Activated T-helper 1 cell treated with anti-CD3 and anti-CD28 coated beads, Interleukin-2, amount 50 U/mL, for 16 hours (primary cell): ENCODE measurements at places on chromosomes 6 and 20.

GRCh38 chr6:111477481-111477938, 5.5 kb downstream of the REV3L start:
- DNase-seq = no peak

DNA sequence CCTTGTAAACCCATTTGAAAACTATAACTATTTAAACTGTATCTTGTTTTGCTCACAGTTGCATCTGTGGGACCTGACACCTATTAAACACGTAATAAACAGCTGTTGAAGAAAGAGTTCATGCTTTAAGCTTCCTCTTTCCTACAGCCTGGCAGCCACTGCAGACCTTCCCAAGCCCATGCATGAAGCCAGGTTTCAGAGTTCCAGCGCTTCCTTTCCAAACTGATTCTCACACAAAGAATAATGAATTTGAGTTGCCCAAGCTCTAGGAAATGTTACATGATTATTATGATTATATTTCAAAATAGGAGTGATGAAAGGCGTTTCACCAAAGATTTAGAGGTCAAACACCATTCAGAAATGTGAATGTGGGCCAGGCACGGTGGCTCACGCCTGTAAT, 3.7 kb downstream of the AGPAT4 start:
- no peak for DNase-seq

DNA sequence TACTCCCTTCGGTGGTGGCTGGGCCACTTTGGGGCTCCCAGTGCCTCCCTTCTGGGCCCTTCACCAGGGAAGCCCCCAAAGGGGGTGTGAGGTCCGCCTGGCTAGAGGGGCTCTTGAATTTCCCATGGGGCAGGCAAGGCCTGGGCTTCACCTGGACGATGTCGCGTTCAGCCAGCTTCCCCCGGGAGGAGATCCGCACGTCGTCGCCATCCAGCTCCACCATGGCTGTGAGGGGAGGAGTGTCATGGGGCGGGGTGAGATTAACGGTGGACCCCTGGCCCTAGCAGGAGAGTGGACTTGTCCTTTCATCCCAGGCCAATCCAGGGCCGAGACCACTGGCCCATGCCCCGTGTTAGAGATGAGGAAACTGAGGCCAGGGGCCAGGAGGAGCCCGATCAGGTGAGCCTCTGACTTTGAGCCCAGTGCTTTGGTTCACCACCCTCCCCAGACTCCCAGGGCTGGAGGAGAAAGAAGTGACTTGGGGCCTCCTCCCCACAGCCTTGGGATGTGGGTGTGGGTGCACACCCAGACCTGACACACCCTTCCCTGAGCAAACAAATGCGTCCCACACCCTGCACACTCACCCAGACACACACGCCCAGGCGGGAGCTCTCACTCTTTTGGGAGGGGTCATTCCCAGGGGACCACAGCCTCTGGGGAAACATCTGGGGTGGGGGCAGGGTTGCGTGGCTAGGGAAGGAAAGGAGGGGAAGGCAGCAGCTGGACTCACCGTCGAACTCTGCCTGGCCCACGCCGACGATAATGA, 46.1 kb downstream of the RAB44 start:
- no peak for DNase-seq

GRCh38 chr6:150266309-150266708, 102.5 kb upstream of the IYD start:
- DNase-seq = no peak

DNA sequence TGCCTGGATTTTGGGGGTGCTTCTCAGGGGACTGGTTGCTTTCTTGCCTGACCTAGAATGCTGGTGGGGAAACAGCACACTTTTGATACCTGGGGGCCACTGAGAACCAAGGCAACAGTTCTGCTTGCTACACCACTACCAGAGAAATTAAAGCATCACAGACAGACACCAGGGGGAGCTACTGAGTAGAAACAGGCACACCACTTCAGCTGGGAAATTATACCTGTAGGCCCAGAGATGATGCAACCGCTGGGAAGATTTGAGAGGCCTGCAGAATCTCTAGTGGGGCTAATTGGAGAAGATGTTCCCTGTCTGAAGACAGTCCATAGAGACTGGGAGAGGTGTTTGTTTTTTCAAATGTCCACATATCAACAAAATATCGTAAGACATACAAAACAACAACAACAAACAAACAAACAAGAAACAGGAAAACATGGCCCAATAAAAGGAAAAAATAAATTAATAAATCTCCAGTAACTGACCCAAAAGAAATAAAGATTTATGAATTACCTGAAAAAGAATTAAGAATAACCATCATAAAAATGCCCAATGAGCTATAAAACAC, 129.4 kb upstream of the RIN2 start:
- no peak for DNase-seq

DNA sequence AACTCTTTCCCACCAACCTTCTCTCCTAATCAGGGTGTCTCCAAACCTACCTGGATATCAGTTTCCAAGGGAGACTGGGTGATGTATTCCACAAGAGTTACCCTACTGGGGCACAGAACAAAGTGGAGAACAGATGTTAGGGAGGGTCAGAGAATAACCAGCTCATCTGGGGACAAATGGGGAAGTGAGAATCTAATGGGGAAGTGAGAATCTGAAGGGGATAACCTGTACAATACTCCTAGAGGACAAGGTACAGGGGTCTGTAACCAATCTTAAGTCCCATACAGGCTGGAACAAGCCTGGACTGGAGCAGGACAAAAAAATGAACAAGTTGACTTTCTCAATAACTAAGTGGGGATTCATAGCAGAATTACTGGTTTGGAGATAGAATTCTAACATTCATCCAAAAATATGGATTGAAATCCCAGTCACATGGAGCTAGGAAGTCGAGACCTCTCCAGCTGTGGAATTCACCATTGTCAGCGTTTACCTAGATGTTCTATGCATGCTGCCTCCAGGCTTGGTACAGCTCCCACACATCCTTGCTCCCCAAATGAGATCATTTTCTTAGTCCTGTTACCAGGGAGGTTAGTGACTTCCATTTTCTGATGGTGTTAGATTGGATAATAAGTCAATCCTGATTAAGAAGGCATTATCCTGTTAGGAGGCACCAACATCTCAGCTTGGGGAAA, 214.8 kb upstream of the MOCS1 start:
- DNase-seq = no peak

DNA sequence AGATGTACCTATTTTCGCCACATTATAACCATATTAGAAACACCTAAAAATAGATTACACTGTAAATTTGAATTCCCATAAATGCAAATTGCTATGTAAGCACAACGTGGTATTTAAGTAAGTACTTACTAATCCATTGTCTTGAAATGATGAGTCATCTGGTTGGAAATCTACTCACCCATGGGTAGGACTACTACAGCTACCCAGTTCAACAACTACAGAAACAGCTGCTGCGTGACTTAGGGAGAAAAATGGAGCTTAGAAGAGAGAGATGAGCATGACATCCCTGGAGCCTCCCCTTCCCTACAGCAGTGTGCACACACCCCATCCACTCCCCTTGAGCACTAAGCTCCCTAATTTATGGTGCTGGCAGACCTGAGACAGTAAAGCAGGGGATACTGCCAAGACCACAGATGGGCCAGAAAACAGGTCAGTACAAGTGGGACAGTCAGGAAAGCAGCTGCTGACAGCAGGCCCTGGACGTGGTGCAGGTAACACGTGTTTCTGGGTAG, 26.9 kb downstream of the RRAGD start:
- DNase-seq = no peak

DNA sequence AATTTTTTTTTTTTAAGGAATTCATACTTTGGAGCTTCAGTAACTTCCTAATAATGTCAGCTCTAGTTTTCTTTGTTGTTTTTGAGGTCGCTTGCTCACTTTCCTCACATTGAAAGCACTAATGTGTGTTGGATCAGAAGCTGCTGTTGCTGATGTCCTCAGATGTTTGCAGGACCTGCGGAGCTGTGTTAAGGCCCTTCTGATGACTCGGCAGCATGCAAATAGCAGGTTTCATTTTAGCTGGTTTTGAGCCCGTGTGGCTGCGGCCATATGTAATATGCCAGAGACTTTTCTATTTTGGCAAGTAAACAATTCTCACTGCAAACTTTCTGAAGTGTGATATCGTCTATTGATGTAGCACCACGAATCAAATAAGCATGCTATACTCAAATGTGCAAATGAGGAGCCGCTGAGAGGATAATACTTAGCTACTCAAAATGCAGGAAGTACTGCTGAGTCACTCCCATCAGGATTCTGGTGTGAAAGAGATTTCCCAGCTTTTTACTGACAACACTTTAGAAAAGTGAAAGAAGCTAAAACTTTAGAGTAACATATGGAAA, 187.8 kb downstream of the SASH1 start:
- no peak for DNase-seq

GRCh38 chr6:30682143-30683117, 4.0 kb downstream of the PPP1R18 start:
- peak; percentile 85 for DNase-seq

- no peak for DNase-seq
Observed at GRCh38 chr20:47863315-47863965, 78.2 kb upstream of the SULF2 start.

GRCh38 chr6:165635965-165636364, 27.1 kb downstream of the PDE10A start:
- no peak for DNase-seq

DNA sequence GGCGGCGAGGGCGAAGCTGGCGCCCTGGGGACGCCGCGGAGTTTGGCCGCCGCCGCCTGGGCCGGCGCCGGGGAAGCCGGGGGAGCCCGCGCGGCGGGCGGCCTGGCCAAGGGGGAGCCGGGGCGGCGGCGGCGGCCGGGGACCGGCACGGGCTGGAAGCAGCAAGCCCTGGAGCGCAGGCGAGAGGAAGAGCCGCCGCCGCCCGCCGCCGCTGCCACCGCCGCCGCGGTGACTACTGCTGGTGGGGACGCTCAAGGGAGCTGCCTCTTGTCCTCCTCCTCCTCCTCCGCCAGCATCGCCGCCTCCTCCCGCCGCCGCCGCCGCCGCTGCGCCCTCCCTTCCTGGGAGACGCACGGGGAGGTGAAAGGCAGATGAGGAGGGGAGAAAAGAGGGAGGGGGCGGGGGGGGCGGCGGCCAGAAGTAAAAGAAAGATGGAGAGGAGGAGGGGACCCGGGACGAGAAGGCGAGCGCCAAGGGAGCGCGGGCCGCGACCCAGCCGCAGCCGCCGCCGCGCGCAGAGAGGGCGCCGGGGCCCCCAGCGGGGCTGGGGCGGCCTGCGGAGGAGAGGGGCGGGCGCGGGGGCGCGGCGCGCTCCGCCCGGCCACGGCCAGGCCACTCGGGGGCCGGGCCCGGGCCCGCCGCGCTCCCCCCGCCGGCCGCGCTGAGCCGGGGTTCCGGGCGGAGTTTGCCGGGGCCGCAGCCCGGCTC, 846 bp downstream of the PDE10A start:
- DNase-seq = no peak

GRCh38 chr20:50482396-50482981, 27.7 kb upstream of the PTPN1 start:
- DNase-seq = no peak

DNA sequence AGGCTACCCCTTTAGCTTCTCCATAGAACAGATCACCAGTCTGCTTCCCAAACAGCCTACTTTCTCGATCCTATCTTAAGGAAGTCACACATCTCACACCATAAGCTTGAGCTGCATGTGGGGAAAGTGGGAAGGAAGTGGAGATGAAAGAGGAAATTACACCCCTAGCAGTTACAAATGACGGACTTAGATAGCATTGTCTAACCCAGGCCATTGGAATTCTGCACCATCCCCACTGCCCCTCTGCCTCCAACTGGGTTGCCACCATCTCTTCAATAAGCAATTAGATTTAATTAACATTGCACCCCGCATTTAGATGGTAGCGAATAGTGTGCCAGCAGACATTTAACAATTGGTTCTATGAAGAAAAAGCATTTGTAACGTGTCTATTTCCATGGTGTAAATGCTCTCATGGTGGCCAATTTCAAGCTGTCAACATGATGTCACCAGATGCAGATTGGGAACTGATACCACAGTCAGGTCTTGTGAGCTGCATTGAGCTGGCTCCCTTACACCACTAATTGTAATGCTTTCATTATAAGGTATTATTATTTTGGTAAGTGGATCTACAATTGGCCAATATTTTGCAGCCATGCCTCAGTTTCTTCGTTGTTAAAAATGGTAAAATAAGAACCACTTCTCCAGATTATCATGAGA, 124.7 kb downstream of the CD24 start:
- DNase-seq = no peak

DNA sequence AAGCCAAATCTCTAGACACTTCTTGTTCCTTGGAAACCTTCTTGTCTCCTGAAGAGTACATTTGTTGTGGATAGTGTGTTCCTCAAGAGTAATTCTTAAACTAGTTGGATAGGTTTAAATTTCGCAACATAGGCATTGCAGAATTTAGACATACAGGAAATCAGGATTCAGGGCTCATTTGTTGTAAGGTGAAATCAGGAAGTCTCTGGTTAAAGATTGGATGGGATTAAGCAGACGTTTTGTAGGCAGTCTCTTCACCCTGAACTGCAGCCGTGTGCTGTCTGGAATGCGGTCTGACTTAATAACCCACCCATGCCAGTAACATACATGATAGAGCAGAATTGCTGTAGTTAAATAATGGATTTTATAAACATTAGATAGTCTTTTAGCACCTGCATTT, 21.7 kb downstream of the HIVEP1 start:
- DNase-seq = no peak

GRCh38 chr20:3751675-3752385, 15.7 kb downstream of the ADISSP start:
- peak; percentile 12 for DNase-seq

GRCh38 chr6:31267651-31268368, 4.1 kb downstream of the HLA-C start:
- DNase-seq = no peak

- DNase-seq = no peak
Observed at GRCh38 chr6:38824243-38824894, 109.3 kb downstream of the DNAH8 start.

DNA sequence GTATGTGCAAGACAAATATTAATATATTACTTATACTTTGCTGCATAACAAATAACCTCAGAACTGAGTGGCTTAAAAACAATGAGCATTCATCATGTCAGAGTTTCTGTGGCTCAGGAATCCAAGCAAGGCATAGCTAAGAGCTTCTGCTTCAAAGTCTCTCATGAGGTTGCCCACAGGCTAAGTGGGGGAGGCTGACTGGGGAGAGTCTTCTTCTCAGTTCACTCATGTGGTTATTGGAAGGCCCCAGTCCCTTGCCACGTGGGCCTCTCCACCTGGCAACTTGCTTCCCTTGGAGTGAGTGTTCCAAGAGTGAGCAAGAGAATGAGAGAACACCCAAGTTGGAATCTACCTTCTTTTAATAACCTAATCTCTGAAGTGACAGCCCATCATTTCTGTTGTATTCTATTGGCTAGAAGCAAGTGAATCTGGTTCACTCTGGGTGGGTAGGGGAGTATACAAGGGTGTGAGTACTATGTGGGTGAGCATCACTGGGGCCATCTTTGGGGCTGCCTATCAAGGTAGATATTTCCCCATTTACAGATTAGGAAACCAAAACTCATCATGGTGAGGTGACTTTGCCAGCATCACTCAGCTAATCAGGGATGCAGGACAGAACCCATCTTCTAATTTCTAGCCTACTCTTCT, 36.0 kb downstream of the DNAH8 start:
- DNase-seq = no peak

GRCh38 chr6:153442096-153442495, 311.0 kb upstream of the RGS17 start:
- DNase-seq = no peak

GRCh38 chr6:69423785-69424184, 373.0 kb downstream of the LMBRD1 start:
- no peak for DNase-seq
